ENCODE measurements at places on chromosomes 5 and 9. TPM values are rescaled to one million over a fixed set of nuclear protein-coding genes. Genes with fewer than 3 reads are reported as not detected.

CBY3 gene
- total RNA-seq, result not detected

PTAR1 gene
- 48.9 TPM for total RNA-seq

PCSK5 gene
- 18.1 TPM for total RNA-seq

CDH9 gene
- not detected for total RNA-seq

RNF224 gene
- 0.35 TPM for total RNA-seq

PCDHGB2 gene
- total RNA-seq, result 3.8 TPM

ABITRAM gene
- 13.3 TPM for total RNA-seq
